ENCODE measurements at places on chromosomes 6 and 20.

DNA sequence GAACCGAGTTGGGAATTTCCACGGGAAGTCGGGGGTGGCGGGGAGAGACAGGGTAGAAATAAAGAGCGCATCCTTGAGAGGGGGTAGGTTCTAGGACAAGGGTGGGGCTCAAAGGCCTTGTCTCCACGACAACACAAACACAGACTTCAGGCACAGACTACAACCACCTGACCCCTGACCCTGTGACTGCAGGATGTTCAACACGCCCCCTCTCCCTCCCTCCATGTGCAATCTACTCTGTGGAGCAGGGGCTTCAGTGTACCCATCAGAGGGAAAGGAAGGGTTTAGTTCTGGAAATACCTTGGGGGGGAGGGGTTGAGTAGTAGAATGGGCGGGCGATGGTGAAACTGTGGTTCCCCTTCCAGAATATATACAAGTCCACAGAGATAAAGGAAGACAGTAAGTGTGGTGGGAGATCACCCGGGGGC is 651 bp upstream of the TAPBP start:
- peaks cover 49% of the 10 kb centered on the region for H3K4me1 ChIP-seq
- peak; percentile 92 for DNase-seq
- H3K36me3 ChIP-seq: peaks cover 51% of the 10 kb centered on the region
- H3K27ac ChIP-seq: peak overlapping the region; percentile 98

DNA sequence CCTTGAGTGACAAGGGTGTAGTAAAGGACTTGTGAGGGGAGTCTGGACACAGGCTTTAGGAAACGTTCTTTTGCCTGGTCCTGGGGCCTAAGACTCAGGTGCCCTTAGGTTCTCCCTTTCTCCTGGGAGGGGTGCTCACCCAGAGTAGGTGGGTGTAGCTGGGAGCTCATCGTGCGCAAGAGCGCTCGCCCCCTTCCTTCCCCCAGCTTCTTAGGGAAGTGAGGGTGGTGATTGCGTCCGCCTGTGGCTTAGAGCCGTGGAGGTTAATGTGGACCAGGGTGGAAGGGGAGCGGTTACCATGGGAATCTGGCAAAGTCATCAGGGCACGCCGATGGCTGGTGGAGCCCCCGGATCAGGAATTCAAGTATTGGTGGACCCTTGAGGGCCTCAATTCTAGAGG is 3.3 kb upstream of the AARS2 start:
- peaks cover 3% of the 10 kb centered on the region for H3K36me3 ChIP-seq
- DNase-seq: no peak
- H3K27ac ChIP-seq: no peak overlapping the region
- no peak overlapping the region for H3K4me3 ChIP-seq
- H3K27me3 ChIP-seq: peaks cover 34% of the 10 kb centered on the region

- no peak overlapping the region for H3K4me3 ChIP-seq
- no peak overlapping the region for H3K27ac ChIP-seq
- no peaks in the 10 kb centered on the region for H3K36me3 ChIP-seq
- no peak for DNase-seq
- H3K27me3 ChIP-seq: no peaks in the 10 kb centered on the region
Observed at GRCh38 chr6:5446362-5447075, 185.2 kb downstream of the FARS2 start.

- H3K4me3 ChIP-seq: no peak overlapping the region
- H3K27ac ChIP-seq: no peak overlapping the region
- peaks cover 2% of the 10 kb centered on the region for H3K27me3 ChIP-seq
- DNase-seq: no peak
Observed at GRCh38 chr20:62764156-62764935, 31.9 kb upstream of the MRGBP start.
